Activated CD8-positive, alpha-beta memory T cell treated with anti-CD3 and anti-CD28 coated beads, Interleukin-2, amount 50 U/mL, for 4 hours (primary cell): ENCODE measurements at places on chromosomes 6 and 20.

GRCh38 chr6:144644776-144645175 lies 359.6 kb downstream of the UTRN start:
- DNase-seq, result no peak

GRCh38 chr20:6637160-6637579 lies 130.3 kb upstream of the BMP2 start:
- no peak for DNase-seq

DNA sequence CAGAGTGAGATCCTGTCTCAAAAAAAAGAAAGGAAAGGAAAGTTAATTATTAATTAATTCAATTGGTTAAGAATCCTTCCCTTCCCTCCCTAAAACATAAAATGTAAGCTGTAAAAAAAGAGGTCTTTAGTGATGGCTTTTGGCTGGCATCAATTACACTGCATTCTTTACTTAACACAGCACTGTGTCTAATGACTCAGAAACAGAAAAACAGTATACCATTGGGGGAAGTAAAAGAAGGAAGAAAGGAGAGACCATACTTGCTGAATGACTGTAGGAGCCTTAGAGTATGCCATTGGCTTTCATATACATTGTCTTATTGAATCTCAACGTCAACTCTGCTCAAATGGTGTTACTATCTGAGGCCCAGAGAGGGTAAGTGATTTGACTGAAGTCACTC lies 18.3 kb upstream of the CITED2 start:
- DNase-seq, result no peak

- no peak for DNase-seq
These were observed 65.3 kb downstream of the PSMB1 start for GRCh38 chr6:170487707-170488329.

- DNase-seq, result no peak
These were observed 2.5 kb upstream of the ZSCAN16 start for GRCh38 chr6:28121876-28122275.

- no peak for DNase-seq
These were observed 27.3 kb downstream of the ADGRF5 start for GRCh38 chr6:46894433-46894832.

GRCh38 chr6:128259730-128260685 lies 260.4 kb downstream of the PTPRK start:
- DNase-seq, result no peak

GRCh38 chr6:17448165-17448564 lies 54.8 kb downstream of the CAP2 start:
- no peak for DNase-seq

DNA sequence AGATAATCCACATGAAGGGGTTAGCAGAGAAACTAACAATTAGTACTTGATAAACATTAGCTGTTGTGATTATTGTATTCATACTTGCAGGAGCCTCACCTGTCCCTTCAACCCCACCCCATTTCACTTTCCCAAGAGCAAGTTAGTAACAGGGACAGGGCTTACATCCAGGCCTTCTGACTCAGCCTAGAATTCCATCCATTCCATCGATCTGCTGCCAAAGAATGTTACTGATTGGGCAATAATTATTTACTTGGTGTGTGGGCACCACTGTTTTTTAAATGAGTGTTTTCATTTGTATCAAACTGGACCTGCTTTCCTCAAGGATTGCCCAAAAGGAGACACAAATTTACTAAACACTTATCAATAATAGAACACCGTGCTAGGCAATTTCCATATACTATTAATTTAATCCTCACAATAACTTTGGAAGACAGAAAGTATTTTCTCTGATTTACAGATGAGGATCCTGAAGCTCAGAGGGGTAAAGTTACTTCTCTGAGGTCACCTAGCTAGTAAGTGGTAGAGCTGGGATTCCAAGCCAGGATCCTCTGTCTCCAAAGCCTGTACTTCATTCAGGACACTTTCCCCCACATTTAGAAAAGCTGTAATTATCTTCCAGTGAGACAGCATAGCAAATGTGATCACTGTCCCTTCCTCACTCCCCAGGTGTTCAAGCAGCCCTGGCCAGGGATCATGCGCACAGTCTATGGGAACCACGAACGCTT lies 32.8 kb downstream of the GSS start:
- no peak for DNase-seq

DNA sequence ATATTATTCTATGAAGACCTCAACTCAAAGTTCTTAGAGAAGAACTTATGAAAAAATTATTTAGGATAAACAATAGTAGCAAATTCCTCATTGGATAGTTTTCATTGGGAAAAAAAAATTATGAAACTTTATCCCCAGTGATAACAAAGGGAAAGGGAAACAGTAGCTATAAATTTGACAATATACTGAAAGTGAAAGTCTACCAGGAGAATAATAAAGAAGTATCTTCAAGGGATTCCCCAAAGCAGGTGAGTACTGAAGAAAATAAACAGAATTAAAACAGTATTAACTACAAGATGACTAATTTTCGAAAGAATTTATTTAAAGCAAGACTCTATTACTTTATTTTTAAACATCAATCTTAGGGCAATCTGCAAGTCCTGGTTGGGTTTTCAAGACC lies 56.4 kb downstream of the REPS1 start:
- DNase-seq, result no peak

DNA sequence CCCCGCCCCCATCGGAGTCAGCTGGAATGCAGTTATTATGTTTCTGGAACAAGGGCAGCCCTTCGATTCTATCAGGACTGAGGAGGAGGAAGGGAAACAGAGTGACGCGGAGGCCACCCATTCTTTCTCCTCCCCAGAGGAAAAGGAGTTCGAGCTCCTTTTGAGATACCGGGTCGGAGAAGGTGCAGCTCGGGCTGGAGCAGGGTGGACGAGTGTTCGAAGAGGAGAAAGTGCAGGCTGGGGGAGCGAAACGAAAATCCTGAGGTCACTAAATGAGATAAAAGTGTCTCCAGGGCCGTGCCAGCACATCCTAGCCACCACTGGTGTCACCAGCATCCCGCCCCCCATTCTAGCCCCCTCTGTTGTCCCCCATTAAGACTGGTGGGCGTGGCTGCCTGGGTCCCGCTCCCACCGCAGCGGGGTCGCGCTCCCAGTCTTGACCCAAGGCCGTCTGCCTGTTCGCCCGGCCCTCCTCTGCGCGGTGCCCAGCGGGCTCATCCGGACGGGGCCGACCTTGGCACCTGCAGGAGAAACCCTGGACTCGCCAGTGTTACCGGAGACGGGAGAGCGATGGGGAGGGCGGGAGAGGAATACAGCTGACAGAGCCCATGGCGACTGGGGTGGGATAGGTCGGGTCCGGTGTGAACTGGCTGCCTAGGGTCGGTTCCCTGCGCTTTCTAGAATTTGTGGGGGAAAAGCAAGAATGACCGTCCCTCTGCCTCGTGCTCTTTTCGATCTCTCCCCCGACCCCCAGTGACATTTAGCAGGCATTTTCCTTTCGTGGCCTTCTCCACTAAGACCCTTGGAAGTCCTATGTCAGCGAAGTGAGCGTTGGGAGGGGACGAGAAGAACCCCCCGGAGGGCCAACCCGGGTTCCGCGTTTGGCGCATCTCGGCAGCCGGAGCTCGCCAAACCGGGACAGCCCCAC lies 16.2 kb downstream of the FOXA2 start:
- no peak for DNase-seq

DNA sequence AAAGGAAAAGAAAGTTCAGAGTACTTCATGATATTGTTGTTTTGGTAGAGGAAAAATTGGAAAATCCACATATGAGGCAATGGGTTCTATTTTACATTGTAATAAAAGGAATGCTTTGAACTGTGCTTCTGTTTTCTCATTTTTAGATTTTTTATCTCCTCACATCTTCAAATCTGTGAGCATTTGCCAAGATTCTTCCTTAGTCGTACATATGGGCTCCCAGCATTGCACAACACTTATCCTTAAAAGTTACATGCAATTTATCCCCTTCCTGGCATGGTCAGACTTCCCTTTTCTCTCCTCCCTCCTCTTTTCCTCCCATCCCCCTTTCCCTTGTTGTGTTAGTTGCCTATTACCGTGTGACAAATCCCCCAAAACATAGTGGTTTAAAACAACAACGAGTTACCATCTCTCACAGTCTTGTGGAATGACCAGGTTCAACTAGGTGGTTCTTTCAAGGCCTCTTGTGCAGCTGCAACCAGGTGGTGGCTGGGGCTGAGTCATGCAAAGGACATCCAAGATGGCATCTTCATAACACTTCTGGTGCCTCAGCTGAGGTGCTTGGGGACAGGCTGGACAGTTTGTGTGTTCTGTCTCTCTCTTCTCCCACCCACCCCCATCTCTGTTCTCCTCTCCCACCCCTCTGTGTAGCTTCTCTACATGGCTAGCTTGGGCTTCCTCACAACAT lies 68.7 kb downstream of the TXNDC5 start:
- DNase-seq, result no peak

GRCh38 chr20:32888636-32889035 lies 29.9 kb downstream of the EFCAB8 start:
- DNase-seq, result no peak

- no peak for DNase-seq
These were observed 46.0 kb upstream of the TRAM2 start for GRCh38 chr6:52622810-52623209.

DNA sequence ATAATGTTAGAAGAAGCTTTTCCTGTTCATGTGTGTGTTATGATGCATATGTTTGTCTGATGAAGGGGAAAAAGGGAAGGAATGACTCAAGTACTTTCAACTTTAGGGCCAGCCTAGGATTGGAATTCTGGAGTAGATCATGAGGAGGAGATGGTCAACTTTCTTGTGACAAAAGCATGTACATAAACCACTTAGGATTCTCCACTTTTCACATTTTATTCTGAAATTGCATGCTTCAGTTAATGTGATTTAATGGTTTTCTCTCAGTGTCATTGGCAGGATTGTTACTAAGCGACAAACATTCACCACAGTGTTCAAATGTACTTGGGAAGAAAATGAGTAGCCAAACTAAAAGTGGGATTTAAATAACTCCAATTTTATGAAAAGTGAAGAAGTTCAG lies 80.1 kb downstream of the UTRN start:
- DNase-seq, result no peak

DNA sequence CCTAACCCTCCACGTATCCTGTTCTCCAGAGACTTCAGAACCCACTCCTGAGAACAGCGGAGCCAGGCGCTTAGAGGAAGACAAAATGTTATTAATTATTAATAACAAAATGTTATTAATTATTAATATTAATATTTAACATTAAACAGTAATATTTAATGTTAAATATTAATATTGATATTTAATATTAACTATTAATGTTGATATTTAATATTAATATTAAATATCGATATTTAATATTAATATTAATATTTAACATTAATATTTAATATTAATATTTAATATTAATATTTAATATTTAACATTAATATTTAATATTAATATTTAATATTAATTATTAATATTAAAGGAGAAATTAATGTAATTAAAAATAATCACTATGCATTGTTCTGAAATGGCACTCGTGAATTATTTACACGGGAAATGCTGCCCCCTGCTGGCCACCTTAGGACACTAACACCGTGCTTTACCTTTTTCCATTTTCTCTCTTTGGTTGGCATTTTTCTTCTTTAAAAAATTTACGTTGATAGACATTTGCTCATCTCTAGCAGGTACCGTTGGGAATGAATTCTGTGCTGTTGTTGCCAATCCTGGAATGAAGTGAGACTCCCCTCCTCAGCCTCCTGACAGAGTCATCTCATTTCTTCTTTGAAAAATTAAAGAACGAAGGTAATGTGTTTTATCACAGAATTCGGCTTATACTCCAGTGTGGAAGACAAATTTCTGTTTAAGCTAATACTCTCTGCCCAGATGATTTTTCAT lies 7.5 kb upstream of the GGTLC1 start:
- peak; percentile 68 for DNase-seq

- DNase-seq, result no peak
These were observed 304 bp downstream of the PBX2 start for GRCh38 chr6:32189742-32190053.
